H7 (cell line): ENCODE measurements at places on chromosomes 11 and 22. TPM values are rescaled to one million over a fixed set of nuclear protein-coding genes. Genes with fewer than 3 reads are reported as not detected.

DNA sequence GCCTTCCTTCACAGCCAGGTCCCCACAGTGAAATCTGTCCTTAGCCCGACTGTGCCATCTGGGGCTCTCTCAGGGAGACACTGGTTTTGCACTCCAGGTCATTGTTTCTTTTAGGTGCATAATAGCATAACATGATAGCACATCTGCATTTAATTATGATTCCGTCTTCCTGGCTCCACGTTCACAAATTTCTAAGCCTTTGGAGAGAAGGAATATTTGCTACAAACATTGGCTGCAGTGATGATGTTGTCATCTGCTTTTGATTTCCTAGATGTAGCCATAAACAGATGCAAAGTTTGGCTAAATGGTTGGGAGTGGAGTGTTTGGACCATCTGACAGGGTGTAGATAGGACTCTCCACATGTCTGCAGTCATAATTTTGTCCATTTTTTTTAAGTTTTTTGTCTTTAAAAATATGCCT is 12.0 kb upstream of the CAT start:
- no peak for DNase-seq

Gene PARVG
- 0.21 TPM in 1 of 2 replicates, not detected in the other for total RNA-seq

Gene SCGB2A2
- not detected in 2 replicates for total RNA-seq

- DNase-seq, result no peak
Measured at GRCh38 chr11:87491381-87491780, 453.6 kb downstream of the TMEM135 start.

Gene OAF
- 11.6 and 15.8 TPM in 2 replicates for total RNA-seq

Gene C11orf86
- 0.21 and 0.26 TPM in 2 replicates for total RNA-seq
